ENCODE measurements at places on chromosomes 6 and 20.

DNA sequence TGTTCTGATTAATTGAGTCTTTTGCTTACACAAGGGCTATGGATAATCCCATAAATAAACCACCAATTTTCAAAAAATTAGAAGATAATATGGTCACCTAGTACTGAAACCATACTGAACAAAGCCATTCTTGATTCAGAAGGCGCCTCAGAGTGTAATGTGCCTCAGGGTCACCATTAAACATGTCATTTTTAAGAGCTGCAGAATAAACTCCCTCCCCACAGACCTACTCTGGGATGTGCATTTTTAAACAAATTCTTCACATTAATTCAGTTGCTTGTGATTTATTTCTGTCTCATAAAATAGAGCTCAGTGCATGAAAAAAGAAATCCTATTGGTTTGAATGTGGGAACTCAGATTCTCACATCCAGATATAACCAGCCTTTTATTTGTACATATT, 202.1 kb upstream of the HEY2 start:
- DNase-seq, result no peak

- no peak for DNase-seq
These were observed 183.7 kb upstream of the PMEPA1 start for GRCh38 chr20:57893366-57893999.

DNA sequence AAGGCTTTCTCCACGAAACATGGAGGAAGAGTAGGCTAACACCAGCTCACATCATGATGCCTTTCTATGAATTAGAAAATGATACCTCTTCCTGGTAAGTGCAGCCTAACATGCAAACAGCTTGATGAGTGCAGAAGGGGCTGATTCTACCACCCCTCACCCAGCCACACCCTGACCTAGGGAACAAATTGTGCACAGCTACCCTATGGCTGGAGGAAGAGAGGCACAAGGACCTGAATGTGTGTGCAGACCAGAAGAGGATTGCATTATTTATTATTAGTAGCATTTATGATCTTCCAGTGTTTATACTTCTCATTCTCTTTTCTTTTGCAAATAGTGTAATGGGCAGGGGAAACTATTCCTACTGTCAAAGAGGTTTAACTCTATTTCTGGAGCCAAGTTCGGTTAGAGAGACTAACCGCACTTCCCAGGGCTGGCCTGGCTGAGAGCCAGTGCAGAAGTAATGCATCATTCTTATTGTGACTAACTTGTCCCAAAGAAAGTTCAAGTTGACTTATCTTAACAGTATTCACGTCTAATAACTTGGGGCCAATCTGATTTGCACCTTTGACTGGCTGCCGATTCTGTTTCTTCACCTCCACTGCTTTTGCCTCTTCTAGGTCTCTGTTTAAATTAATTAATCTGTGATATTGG, 237.5 kb downstream of the CD83 start:
- no peak for DNase-seq

GRCh38 chr6:90123831-90124230, 172.8 kb downstream of the BACH2 start:
- no peak for DNase-seq

- DNase-seq, result no peak
These were observed 657.6 kb downstream of the PRKN start for GRCh38 chr6:162069995-162070394.

DNA sequence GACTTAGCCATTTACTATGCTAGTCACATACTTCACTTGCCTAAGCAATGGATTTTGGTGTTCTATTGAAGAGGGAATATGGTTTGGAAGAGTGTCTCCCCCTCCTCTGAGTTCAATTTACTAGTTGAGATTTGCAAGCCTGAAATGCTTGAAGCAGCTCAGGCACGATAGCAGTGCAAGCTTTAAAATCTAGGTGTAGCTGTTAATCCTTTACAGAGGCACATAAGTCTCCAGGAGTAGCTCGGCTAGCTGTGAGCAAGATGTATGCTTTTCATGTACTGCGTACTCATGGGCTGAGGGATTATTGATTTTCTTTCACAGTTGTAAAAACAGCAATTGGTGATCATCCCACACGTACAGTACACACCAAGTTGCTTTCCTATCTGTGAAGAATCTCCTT, 726 bp downstream of the FLRT3 start:
- no peak for DNase-seq

GRCh38 chr6:158496700-158497099, 63.2 kb upstream of the TMEM181 start:
- DNase-seq, result no peak

Measured in GM12891 (cell line).